Heart left ventricle (tissue), 16 donors: ENCODE measurements at places on chromosomes 13 and 19. TPM values are rescaled to one million over a fixed set of nuclear protein-coding genes. Genes with fewer than 3 reads are reported as not detected.
A peak's percentile ranks its signal among the peaks of the same experiment; 100 is the strongest.

Gene CACTIN
- 10.8 TPM for total RNA-seq

DNA sequence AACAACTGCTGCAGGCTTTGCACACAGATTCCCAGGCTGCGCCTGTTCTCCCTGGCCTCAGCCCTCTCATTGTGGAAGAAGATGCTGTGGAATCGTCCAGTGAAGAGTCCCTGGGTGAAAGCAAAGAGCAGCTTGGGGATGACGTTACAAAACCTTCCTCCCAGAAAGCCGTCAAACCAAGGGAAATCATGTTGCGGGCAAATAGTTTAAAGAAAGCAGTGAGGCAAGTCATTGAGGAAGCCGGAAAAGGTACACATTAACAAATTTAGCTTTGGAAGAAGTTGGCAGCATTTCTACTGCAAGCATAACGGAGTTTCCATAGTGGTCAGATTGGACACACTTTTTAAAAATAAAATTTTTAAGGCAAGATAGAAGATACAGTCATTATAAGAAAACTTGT, 82.9 kb upstream of the AKAP11 start:
- no peak for DNase-seq
- H3K27ac ChIP-seq: no peak overlapping the region
- no peak overlapping the region for H3K4me3 ChIP-seq
- no peaks in the 10 kb centered on the region for H3K27me3 ChIP-seq
- no peaks in the 10 kb centered on the region for H3K4me1 ChIP-seq

- no peak overlapping the region for H3K27ac ChIP-seq
- H3K27me3 ChIP-seq: no peaks in the 10 kb centered on the region
Observed at GRCh38 chr13:113432506-113433270, 20.6 kb downstream of the ADPRHL1 start.

GRCh38 chr13:107079423-107080049, 511.6 kb upstream of the ARGLU1 start:
- DNase-seq: no peak
- H3K27me3 ChIP-seq: no peaks in the 10 kb centered on the region
- H3K4me1 ChIP-seq: no peaks in the 10 kb centered on the region
- H3K36me3 ChIP-seq: no peaks in the 10 kb centered on the region
- H3K4me3 ChIP-seq: no peak overlapping the region

DNA sequence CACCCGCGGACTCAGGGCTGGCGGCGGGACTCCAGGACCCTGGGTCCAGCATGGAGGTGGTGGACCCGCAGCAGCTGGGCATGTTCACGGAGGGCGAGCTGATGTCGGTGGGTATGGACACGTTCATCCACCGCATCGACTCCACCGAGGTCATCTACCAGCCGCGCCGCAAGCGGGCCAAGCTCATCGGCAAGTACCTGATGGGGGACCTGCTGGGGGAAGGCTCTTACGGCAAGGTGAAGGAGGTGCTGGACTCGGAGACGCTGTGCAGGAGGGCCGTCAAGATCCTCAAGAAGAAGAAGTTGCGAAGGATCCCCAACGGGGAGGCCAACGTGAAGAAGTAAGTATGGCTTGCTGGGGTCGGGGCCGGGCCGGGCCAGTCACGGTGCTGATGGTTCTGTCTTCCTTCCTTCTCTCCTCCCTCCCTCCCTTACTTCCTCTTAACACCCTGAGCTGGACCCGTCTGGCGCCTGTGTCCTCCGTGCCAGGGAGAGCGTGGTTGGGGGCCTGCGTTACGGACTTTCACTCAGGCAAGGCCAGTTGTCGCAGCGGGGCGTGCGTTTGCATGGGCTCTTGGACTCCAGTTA, 1.4 kb downstream of the STK11 start:
- H3K27me3 ChIP-seq: no peaks in the 10 kb centered on the region
- no peaks in the 10 kb centered on the region for H3K36me3 ChIP-seq
- H3K4me3 ChIP-seq: peak overlapping the region; percentile 74
- H3K4me1 ChIP-seq: peaks cover 46% of the 10 kb centered on the region
